Central memory CD4-positive, alpha-beta T cell (primary cell): ENCODE measurements at places on chromosomes 11 and 22.

- no peak for DNase-seq
Observed at GRCh38 chr11:81203876-81204275, 1529.8 kb downstream of the FAM181B start.

DNA sequence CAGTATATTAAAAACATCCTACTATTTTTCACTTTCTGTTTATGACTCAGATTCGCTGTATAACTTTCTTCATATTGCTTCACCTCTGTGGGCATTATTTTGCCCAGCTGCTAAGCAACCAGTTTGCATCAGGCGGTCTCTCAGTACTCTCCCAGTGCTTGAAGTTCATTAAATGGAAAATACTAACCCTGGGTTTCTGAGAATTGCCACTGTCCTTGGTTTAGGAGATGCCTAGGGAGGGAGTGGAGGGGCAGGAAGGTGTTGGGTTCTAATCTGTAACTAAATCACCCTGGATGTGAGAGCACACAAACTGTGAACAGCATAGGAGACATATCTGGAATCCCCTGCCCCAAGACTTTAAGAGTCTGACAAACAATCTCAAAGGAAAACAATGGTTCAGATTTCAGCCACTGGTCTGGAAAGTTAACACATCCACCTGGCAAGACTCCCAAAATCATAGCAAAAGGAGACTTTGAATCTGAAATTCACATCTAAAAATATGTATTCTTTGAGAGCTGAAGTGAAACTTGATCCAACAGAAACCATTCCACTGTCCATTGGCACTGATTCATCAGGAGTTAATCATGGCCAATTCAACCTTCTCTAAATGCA, 540.0 kb downstream of the SOX6 start:
- no peak for DNase-seq

DNA sequence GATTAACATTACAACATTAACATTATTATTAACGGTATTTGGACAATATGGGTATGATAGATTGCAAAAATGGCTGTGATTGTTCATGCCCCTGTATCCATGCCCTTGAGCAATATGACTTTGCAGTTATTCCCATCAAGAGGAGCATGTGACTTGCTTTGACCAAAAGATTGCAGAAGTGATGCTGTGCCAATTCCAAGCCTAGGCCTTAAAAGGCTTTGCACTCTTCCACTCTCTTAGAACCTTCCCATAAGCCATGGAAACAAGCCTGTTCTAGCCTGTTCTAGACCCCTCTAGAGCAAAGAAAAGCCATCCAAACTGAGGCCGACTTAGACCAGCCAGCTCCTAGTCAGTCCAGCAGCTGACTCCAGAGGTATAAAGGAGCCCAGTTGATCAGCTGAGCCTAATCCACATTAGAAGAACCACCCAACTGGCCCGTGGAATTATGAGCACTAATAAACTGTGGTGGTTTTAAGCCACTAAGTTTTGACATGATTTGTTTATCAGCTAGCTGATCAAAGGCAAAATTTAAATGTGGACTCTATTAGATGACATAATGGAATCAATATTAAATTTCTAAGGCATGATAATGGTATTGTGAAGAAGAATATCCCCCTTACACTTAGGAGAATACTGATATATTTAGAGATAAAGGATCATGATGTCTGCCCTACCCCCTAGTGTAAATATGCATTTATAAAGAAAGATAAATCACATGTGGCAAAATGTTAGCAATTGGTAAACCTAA, 28.6 kb downstream of the RAB30 start:
- DNase-seq = no peak

GRCh38 chr22:23750367-23750713, 572 bp downstream of the ZNF70 start:
- DNase-seq = no peak

DNA sequence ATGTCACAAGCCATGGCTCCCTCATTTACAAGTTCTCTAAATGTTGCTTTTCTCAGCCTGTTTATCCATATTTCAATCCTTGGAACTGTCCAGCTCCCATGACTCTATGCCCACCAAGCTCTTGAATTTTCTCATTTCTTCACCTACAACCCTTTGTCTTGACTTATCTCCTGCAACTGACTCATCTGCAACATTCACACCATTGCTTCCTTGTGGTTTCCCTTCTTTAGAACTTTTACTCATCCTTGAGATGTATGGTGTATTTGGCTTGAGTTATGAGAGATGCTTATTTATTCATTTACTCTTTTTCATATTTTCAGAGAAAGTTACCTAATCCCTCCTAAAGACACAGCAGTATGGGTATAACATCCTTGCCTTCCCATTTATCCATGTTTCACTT, 18.8 kb downstream of the TRIM34 start:
- DNase-seq = no peak

DNA sequence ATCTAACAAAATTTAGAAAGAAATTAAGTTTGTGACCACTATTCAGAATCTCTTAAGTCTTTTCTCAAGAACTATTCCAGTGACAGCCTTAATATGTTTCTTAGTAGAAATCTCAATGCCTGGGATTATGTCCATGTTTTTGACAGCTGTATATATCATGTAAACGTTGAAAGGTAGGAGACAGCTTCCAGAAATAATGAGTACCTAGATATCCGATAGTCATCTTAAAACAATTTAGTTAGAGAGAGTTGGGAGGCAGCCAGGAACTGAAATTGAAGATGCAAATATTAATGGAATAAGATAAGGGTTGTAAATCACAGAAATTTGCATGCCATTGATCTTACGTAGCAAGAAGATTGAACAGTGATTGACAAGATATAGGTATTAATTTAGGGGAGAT, 955.2 kb downstream of the JRKL start:
- DNase-seq = no peak

- DNase-seq = no peak
Observed at GRCh38 chr22:23762842-23763578, at the start of gene C22orf15. Gene C22orf15, plus strand, starts transcription at chr22:23762990. Its CDS starts 317 bp downstream, at chr22:23763307.

GRCh38 chr11:14330881-14331280, 28.1 kb downstream of the RRAS2 start:
- no peak for DNase-seq

- DNase-seq = no peak
Observed at GRCh38 chr22:31095637-31096249, 11.6 kb downstream of the SELENOM start.

DNA sequence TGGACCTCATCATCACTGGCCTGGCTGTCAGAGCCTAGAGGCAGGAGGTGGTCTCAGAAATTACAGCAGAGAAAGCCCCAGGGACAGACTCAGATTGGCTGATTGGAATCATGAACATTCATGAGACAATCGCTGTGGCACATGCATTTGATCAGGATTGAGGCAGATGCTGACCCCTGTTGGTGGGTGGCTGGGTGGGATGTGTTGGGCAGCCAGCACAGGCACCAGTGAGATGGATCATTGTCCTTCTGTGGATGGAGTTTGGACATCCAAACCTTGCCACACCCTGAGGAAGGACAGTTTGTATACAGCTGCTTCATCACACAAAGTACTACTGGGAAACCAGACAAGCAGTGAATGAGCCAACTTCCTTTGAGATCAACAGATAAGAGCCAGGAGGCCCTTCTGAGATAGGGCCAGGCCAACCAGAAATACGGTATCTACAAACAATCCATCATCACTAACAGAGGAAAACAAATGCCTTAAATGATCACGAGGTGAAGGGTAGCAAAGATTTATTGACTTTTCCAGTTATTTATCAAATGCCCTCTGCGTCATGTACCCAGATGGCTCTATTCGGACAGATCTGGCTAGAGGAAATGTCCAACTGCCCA, 17.3 kb downstream of the COMMD9 start:
- no peak for DNase-seq

DNA sequence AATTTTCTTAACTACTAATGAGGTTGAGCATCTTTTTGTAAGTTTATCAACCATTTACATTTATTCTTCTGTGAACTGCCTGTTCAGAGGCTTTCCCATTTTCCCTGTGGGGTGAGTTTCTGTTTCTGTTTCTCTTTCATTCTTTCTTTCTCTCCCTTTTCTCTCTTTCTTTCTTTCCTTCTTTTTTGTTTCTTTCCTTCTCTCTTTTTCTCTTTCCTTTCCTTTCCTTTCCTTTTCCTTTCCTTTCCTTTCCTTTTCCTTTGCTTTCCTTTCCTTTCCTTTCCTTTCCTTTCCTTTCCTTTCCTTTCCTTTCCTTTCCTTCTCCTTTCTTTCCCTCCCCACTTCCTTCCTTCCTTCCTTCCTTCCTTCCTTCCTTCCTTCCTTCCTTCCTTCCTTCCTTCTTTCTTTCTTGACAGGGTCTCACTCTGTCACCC, 8.0 kb upstream of the ZBED5 start:
- DNase-seq = no peak

DNA sequence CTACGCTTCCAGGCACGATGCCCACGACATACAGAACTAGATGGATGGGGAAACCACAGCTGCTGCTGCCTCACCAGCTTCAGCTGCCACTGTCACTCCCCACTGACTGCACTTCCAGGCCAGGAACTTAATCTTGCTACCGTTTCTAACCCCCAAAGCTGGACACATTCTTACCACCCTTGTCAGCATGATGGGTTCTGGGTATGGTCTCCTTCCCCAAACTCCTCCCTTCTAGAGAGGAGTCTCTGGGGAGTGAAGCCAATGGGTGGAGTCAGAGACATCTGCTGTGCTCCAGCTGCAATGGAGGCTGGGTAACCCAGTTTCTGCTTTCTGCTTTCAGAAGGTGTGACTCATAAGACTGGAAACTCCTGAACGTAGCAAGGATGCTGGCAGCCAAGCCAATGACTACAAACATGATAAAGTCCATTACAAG, 87.0 kb upstream of the THY1 start:
- DNase-seq = no peak

DNA sequence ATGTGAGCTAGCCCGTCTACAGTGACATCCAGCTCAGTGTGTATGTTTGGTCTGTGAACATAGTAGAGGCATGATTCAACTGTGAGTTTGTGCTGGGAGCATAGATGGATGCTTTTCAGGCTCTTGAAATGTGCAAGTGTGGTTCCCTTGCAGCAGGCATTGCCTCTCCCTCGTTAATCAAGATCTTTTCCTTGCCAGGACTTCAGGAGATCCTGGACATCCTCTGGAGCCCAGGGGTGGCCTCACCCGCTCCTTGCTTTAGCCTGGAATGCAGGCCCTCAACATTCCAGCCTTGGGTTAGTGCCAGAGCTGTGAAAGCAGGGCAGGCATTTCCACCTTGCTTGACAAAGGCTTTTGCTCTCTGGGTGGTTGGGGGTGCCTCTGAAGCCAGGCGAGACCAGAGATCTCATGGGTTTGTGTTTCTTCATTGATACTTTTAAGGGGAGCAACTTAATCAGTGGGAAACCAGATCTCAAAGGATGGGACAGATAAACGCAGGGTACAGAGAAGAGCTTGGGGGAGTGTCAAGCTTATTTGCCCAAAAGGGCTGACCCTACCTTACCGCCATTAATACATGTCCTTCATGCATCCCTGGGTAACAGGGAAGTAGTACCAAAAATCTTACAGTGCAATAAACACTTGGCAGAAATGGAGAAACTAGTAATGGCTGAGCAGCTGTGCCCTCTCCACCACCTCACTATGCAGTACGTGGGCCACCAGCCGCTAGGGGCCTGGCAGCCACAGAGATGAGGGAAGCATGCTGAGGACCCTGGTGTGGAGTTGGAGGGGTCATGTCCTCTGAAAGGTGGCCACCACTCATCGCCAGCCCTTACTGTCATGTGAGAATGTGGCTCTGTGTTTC, 72.1 kb downstream of the PTPRJ start:
- no peak for DNase-seq

DNA sequence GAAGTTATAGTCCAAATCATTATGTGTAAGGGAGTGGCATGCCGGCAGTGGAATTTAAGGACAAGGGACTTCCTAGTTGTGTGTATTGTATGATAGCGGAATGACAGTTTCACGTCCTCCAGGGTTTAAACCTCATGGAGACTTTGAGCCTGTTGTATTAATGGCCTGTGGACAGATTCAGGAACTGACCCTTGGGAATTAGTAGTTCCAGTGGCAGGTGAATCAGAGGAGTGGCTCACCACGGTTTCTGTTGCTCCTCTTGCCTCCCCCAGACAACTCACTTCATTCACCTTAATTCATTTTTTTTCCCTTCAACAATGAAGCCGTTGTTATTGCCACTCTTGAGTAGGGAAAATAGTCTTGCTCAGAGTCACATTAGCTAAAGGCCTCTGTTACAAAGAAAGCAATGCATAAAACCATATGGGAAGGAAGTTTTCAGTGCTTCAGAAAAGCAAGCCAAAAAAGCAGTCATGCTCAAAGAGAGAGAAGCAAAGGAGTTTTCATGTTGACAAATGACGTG, 22.6 kb downstream of the AMOTL1 start:
- DNase-seq = no peak

- DNase-seq = no peak
Observed at GRCh38 chr11:68040957-68041591, 2.2 kb downstream of the TCIRG1 start.

DNA sequence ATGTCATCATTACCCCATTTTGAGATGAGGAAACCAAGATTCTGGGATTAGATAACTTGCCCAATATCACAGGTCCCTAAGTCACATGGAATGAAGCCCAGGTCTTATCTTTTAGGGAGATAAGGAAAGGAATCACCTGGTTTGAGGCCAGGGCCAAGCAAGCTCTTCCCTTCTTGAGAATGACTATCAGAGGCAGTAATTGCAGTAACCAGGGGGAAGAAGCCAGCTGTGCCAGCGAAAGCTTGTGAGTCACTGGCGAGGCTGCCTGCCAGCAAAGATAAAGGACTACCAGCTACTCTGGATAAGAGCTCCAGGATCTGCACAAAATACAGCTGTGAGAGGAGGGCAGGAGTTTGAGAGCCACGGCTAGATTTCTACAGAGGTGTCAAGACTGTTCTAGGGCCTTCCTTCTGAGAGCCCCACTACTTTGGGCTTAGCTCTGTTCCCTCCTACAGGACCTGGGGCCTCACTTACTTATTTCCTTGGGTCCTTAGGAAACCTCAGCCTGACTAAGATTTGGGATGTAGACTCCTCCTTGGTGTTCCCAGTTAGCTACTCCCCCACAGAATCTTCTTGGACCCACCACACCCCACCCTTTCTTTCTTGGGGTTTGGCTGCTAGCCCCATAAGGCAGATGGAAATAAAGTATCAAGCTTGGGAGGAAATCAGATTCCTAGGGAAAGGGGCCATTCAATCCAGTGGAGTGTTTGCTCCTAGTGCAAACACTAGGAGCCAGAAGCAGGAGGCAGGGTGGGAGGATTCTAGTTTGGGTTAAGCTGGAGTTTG, 9.7 kb upstream of the CCKBR start:
- no peak for DNase-seq

DNA sequence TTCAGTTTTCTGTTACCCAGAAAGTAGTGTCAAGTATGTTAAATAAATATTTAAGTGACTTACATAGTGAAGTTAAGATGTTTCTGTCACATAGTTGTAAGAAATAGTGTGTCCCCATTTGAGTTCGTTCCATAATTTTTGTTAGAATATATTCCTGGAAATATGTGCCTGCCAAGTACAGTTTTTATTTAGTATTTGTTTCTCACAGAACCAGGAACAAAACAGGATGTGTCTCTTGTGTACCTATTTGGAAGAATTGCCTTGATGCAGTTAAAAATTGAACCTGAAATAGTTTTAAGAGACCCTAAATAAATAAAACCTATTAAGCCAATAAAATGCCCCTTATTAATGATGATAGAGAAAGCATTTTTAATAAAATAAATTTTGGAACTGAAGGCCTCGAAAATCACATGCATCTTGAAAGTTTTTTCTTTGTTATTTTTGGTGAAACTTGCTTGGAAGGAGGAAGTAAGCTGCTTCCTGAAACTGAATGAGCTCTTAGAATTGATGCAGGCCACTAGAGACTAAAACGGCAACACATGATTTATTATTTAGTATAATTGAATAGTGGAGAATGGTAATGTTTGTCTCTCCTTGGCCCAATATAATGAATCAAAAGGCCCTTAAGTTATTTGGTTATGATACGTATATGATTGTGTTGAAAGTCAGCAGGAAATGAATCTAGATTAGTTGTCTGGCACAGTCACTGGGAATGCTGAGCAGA, 55.9 kb downstream of the SWAP70 start:
- no peak for DNase-seq
